ENCODE measurements at places on chromosomes 5 and 9.

DNA sequence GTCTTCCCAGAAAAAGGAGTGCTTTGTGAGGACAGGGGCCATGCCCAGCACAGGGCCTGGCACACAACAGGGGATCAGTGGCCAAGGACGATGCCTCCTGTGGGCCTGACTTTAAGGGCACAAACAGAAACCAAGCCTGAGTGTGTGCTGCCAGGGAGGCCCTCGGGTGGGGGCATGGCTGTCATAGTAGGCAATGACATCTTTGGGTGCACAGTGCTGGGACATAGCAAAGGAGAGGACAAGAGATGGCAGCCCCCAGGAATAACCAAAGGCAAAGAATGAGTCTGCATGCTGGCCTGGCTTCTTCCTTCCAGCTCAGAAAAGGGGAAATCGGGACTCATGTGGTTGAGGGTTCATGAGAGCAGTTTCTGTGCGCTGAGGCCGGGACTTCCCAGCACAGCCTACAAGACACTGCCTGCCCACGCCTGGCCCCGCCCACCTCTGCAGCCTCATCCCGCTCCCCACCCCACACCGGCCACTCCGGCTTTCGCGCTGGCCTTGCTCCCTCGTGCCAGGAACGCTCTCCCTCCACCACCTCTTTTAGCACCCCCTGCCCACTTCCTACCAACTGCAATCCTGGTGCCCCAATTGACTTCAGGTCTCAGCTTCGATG lies 13.8 kb upstream of the LHX2 start:
- DNase-seq: no peak

DNA sequence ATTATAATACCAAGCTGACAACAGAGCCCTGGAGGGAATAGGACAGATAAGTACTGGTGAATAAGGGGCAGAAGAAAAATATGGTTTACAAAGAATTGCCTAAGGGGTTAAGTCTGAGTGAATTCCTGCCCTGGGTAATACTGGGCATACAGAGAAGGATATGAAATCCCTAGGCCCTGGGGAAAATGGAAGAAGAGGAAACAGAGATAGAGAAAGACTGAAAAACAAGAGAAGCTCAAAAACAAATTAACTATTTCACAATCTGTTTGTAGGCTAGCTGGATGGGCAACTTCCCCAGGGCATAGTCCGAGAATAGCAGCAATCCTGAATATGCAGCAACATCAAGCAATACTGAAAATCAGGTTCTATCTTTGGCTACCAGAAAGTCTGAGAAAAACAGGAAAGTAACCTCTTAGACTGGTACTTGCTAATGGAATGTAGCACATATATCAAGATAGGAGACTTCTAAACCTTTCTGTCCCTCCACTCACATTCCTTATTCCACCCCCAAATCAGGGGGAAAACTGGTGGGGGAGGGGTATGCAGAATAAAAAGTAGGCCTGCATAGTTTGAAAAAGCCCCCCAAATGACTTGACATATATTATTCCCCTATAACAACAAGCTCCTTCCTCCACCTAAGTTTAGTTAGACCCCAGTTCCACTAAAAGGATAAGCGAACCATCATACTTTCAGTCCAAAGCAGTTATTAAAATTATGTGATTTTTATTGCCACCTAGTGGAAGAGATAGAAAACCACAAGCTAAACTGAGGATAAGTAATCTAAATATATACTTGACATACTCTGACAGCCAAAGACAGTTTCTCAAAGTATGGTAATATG lies 20.6 kb downstream of the SLC38A9 start:
- DNase-seq: peak; percentile 71

- DNase-seq: no peak
Measured at GRCh38 chr9:38677660-38678303, 42.2 kb downstream of the FAM240B start.

GRCh38 chr5:40260361-40260760 lies 419.4 kb upstream of the PTGER4 start:
- DNase-seq: no peak

DNA sequence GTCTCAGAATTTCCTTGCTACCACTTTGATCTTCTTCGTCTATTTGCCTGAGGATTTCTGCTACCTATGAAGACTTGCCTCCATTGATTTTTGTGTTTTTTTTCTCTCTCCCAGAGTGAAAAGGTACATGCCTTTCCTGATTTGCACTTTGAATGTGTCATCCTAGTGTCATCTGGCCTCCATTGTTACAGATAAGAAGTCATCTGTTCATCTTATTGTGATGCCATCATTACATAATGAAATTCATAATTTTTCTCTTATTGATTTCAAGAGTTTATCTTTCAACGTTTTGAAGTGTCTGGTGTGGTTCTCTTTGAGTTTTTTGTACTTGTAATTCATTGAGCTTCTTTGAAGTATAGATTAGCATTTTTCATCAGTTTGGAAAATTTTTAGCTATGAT lies 144.8 kb downstream of the SH3GL2 start:
- no peak for DNase-seq

GRCh38 chr9:134065612-134066419 lies 2.0 kb downstream of the BRD3 start:
- peak; percentile 51 for DNase-seq

- no peak for DNase-seq
Measured at GRCh38 chr5:3349704-3350565, 245.7 kb upstream of the IRX1 start.

DNA sequence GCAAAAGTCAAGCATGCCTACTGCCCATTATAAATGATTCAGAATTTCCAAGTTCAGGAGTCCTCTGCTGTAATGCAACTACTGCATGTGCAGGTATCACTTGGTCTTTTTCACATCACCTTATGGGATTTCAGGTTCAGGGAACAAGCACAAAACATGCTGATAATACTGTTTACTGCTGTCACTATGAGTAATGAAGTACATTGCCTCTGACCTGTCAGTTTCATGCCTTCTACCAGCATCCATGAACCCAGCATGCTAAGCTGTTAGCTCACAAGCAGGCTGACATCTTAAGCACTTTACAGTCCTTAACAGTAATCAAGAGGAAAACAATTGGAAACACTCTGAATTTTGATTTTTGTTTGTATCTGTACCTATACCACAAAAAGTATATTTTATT lies 743.8 kb downstream of the CDH12 start:
- DNase-seq: peak; percentile 51

- DNase-seq: no peak
Measured at GRCh38 chr9:8802242-8802641, 1002.7 kb upstream of the DMAC1 start.

Measured in NCI-H1417 (cell line).